ENCODE measurements at places on chromosomes 11 and 22. TPM values are rescaled to one million over a fixed set of nuclear protein-coding genes. Genes with fewer than 3 reads are reported as not detected.

The DERL3 gene
- total RNA-seq: 1.3 TPM

- DNase-seq: no peak
Measured at GRCh38 chr11:19419808-19420207, 179.1 kb upstream of the E2F8 start.

- no peak for DNase-seq
Measured at GRCh38 chr11:9143721-9144120, 52.3 kb upstream of the SCUBE2 start.

DNA sequence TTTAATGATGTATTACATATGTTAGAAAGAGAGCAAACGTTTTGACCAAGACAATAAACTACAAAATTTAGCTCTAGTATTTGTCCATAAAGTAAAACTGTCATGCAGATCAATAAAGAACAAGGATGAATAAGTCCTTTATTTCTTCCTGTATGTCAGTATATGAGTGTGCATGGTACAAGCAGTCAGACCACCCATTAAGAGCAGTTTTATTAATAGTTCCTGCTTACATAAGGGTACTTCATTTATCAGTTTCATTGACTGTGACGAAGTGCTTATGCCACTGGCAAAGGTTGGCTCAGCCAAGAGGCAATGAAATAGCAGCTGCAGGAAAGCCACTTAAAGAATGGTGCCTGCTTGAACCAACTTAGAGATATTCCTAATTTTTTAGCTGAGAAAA lies 913.0 kb upstream of the CNTN5 start:
- no peak for DNase-seq

GRCh38 chr11:44731685-44732430 lies 5.1 kb downstream of the TSPAN18 start:
- peak; percentile 62 for DNase-seq
